ENCODE measurements at places on chromosomes 2 and 18.

- no peak for DNase-seq
These were observed 44.8 kb downstream of the NFATC1 start for GRCh38 chr18:79440316-79441110.

DNA sequence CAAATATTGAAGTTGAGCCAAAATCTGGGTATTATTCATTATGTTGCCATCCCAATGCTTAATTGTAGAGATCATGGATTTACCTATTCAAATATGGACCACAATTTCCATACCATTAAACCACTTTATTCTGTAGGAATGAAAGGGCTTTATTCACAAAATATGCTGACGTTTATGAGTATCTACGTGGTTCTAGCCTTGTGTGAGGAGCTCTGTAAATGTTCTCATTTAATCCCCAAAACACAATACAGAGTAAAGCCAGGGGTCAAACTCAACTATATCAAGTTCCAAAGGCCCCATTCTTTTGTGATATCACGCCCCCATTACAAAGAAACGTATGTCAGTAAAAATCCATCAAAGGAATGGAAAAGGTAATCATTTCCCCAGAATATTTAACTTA is 61.9 kb downstream of the ANTXR1 start:
- no peak for DNase-seq

- no peak for DNase-seq
These were observed 61.7 kb downstream of the STK39 start for GRCh38 chr2:168185583-168186274.

DNA sequence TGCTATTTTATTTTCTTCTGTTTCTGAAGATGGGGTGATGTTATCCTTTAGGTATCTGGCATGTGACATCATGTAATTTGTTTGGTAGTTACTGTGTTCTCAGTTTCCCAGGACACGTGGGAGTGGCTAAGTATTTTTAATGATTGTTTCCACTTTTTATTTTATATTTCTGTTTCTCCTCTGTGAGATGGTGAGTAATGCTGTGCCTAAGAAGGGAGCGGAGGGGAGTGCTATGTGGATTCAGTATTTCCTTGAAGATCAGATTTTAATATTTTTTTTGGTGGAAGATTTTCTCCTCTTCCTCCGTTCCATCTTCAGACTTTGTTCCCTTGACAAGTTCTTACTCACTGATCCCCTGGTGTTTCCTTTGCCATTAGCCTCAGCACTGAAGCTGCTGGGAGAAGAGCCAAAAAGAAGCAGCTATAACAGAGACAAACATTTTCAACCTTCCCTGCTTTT is 180.0 kb upstream of the MMADHC start:
- no peak for DNase-seq

DNA sequence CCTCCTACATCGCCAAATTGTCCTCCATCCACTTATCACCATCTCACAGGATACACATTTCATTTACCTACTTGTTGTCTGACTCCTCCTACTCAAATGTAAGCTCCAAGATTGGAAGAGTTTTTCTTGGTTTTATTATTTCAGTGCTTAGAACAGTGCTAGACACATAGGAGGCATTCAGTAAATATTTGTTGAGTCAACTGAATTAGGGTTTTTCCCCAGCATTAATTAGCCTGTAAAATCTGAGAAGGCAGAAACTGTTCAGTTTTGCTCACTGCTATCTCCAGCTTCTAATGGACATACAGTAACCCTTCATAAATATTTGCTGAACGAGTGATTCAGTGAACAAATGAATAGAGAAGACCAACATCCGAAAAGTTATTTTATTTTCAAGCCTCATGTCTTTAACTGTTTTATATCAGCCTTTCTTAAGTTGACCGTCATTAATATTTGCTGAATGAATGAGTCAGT is 800 bp downstream of the TTC21B start:
- no peak for DNase-seq

- no peak for DNase-seq
These were observed 970.2 kb upstream of the PIK3C3 start for GRCh38 chr18:40984856-40985255.

GRCh38 chr2:239394346-239394945 is 6.4 kb downstream of the HDAC4 start:
- no peak for DNase-seq

- peak; percentile 41 for DNase-seq
These were observed 591 bp downstream of the ASXL2 start for GRCh38 chr2:25877431-25878360.

DNA sequence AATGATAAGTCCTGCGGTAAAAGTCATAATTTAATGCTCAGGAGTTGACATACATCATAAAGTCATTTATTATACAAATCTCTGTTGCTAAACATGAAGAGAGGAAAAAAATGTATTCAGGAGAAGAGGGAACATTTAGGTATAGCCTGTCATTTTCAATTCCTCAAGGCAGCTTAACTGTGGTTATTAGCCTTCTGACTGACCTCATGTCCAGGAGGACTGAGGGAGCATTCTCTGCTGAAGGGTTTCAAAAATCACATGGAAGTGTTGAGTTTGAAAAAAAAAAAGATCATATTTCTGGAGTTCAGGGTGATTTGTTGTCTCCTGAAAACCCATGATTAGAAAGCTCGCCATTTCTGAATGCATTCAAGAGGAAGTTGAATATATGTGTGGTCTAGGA is 1371.1 kb upstream of the LRRTM1 start:
- no peak for DNase-seq

- no peak for DNase-seq
These were observed 603.7 kb upstream of the GCFC2 start for GRCh38 chr2:76314271-76315020.

DNA sequence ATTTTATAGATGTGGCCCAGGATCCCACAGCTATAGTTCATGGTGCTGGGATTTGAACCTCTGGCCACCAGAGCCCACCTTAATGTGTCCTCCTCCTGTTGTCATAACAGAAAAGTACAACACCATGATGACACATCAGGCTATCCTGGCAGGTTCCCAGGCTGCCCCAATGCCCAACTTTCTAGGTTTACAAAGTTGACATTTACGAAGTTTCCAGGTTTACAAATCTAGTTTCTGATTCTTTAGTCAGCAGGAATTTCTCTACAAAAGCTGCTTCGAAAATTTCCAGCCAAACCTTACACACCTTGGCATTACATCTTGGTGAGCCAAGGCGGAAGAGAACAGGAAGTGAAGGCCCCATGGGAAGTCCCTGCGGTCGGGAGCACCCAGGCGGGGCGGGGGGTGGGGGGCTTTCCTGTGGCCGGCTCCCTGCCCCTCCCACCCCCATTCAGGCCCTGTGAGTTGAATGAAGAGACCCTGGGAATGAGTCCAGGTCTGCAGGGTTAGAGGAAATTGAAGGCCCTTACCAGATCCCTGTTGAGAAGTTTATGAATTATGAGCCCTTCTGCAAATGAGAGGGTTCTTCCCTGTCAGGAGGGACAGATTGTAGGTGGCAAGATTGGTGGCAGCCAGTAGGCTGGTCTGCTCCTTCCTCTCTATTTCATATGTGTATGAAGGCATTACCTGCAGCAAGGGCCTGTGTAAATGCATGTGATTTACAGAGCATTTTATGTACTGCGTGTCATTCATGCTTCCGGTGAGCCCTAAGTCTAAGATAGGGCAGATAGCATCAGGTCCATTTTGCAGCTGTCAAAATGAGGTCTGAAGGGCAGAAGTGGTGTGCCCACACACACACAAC is 11.1 kb upstream of the IL1RN start:
- no peak for DNase-seq

- no peak for DNase-seq
These were observed 64.8 kb downstream of the BCL2L11 start for GRCh38 chr2:111185361-111186022.

- no peak for DNase-seq
These were observed 163.8 kb downstream of the EXOC6B start for GRCh38 chr2:72661985-72662384.

DNA sequence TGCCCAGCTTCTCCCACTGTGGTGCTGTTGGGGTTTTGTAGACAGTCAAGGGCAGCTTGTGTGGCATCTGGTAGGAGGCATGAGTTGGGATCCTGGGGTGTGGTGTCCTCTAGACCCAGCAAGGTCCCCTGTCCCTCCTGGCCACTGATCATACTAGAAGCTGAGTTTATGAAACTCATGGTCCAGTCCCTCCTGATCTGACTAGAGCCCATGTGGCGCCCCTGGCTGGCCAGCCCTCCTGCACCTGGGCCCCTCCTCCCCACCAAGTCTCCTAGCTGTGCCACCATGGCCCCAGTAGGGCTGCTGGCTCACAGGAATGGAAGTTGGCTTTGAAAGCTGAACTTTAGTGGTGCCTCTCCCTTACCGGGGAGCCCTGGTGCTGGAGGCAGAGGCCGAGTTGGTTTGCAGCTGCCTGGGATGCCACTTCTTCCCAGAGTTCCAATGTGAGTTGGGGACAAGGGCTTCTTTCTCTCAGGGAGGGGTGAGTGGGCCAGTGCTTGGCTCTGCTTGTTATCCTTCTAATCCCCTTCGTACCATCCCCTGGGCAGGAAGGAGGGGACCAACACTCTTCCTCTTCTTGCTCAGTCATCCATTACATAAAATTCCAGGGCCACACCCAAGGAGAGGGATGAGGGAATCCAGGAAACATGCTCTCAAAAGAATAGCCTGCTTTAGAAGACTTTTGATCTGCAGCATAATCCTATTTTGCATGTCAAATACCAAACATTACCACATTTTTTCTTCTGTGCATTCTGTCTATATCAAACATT is 37.5 kb upstream of the HAAO start:
- DNase-seq, result no peak

GRCh38 chr18:75473316-75473715 is 45.8 kb upstream of the SMIM21 start:
- DNase-seq, result no peak

- no peak for DNase-seq
These were observed 944.9 kb upstream of the ZEB2 start for GRCh38 chr2:145464866-145465265.

DNA sequence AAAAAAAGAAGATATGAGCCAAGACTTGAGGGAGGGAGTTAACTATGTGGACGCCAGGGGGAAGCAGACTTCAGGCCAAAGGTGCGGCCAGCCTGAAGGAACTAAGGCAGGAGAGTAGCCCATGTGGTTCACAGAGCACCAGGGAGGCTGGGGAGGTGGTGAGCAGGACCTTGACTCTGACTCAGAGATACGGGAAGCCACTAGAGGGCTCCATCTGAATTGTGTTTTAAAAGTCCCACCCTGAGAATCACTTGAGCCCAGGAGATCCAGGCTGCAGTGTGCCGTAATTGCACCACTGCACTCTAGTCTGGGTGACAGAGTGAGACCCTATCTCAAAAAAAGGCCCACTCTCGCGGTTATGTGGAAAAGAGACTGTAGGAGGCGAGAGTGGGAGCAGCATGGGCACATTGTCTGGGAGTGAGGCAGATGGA is 12.3 kb downstream of the CEP192 start:
- DNase-seq, result no peak

Measured in activated T-cell treated with anti-CD3 and anti-CD28 coated beads for 4 hours (primary cell).